Fibroblast of skin of back (primary cell): ENCODE measurements at places on chromosomes 4 and X.
A peak's percentile ranks its signal among the peaks of the same experiment; 100 is the strongest.

DNA sequence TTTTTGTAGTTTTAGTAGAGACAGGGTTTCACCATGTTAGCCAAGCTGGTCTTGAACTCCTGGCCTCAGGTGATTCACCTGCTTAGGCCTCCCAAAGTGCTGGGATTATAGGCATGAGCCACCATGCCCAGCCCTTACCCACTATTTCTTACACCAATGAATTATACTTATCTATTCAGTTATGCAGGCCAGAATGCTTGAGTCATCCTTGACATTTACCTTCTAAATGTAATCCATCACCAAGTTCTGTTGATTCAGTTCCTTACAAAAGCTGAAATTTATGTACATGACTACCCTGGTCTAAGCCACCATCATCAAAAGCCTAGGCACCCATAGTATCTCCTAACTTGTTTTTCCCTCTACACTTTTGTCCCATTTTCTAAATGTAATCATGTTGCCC, 585.7 kb downstream of the IL15 start:
- no peak for DNase-seq

GRCh38 chr4:140363558-140363957, 9.9 kb upstream of the SCOC start:
- DNase-seq: no peak

GRCh38 chr4:119671205-119671604, 42.6 kb upstream of the PDE5A start:
- no peak for DNase-seq

DNA sequence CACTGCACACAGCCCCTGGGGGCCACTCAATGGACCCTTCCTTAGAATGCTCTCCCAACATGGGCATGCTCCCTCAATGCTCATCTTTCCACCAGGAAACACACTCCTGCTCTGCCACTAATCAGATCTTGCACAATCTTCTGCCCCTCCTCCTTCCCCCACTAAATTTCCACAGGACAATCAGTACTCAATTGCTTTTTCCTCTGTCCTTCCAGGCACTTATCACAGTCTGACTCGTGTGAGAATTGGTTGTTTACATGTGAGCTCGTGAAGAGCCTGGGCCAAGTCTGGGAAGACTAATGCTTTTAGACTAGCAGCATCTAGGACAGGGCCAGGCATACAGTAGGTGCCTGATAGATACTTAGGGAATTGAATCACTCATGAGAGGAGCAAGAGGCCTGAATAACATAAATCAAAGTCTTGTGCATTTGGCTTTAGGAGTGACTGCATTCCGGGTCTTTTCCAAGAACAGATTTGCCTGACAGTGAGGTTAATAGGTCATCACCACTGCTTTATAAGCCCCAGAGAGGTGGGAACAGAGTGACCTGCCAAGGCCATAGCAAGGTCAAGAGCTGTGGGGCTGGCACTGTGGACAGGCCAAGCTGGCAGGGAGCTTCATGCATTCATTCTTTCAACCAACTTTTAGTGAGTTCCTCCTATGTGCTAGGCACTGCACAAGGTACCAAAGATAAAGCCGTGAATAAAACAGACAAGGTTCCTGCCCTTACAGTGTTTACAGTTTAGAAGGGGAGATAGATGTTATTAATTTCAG, 55.0 kb downstream of the PRPS1 start:
- no peak for DNase-seq

GRCh38 chr4:9983211-9983610, 38.1 kb downstream of the SLC2A9 start:
- no peak for DNase-seq

GRCh38 chrX:7263961-7264360, 116.0 kb upstream of the PUDP start:
- peak; percentile 18 for DNase-seq

GRCh38 chr4:122952028-122952427, 29.6 kb upstream of the NUDT6 start:
- DNase-seq: no peak

GRCh38 chr4:168707205-168707604, 210.4 kb downstream of the PALLD start:
- no peak for DNase-seq

DNA sequence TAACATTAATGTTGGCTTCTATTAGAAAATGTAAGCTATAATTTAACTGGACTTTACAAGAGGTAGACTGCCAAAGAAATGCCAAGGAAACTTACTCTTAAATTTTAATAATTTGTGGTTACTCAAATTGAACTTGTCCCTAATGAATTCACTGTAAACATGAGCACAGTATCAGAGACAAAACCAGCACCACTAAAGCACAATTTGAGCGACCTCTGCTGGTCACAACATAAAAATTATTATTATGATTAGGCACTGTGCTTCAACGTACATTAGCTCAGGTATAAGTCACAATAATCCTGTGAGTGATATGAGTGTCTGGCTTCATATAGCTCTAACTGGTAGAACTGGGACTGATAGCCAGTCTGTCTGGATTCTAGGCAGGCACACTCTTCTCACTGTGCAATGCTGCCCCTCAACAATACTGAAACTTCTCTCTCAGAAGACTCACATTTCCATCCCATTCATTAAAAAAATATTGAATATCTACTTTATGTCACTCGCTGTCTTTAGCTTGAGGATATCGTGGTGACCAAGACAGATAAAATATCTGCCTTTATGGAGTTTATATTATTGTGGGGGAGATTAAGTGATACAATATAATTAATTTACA, 8.0 kb downstream of the NUDT6 start:
- peak; percentile 54 for DNase-seq

GRCh38 chr4:169096221-169096620, 86.2 kb upstream of the CBR4 start:
- DNase-seq: no peak

GRCh38 chr4:1337376-1337831, 9.6 kb upstream of the UVSSA start:
- peak; percentile 68 for DNase-seq

DNA sequence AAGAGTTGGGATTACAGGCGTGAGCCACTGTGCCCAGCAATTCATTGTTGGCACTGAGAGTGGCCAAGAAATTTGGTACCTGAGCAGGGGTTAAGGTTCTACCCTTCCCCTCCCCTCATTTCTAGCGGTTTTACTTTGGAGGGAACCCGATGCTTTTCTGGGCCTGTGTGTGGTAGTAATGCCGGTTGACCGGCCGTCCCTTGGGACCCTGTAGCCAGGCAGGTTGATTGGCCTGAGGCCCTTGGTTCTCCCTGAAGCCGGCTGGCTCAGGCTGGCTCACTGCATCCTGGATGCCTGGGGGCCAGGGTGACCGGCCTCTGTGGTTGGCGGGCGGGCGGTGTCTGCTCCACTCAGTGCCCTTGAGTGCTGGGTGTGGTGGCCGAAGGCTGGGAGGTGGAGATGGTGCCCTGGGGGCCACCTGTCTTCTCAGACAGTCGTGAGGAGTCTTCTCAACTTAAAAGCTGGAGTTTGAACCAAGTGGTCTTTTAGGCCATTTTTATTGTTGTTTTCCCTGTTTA, 45.6 kb downstream of the RGS12 start:
- DNase-seq: no peak

DNA sequence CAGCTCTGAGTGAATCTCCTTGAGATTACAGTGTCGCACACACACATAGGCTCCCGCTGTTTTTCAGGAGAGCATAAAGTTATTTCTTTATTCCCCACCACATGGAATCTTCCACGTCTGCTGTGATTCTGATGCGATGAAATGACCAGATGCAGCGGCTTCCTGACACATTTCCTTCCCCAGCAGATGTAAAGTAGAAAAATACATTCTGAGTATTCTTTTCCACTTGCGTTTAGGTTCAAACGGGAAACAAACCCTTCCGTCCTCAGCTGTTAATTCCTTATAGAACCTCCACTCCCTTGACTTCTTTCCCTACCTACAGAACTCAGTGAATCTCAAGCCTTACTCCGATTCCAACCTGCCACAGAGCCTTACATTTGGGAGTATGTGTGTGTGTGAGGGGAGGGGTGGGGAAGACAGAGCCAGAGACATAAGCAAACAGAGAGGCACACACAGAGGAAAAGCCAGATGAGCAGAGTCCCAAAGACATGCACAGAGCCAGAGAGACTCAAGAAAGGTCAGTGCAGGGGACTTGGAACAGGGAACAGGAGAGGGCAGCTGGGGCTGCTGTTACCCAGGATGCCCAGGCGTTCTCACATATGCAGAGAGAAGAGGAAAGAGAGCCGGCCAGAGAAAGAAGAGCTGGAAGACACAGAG, 47.3 kb downstream of the SETD7 start:
- DNase-seq: no peak

DNA sequence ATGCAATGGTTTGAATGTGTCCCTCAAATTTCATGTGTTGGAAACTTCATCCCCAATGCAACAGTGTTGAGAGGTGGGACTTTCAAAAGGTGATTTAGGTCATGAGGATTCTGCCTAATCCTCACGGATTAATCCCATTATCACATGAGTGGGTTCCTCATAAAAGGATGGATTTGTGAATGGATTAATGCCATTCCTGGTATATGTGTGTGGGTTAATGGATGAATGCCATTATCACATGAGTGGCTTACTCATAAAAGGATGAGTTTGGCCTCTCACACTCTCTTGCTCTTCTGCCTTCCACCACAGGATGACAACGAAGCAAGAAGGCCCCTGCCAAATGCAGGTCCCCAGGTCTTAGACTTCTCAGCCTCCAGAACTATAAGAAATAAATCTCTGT, 30.5 kb upstream of the NEUROG2 start:
- DNase-seq: no peak

DNA sequence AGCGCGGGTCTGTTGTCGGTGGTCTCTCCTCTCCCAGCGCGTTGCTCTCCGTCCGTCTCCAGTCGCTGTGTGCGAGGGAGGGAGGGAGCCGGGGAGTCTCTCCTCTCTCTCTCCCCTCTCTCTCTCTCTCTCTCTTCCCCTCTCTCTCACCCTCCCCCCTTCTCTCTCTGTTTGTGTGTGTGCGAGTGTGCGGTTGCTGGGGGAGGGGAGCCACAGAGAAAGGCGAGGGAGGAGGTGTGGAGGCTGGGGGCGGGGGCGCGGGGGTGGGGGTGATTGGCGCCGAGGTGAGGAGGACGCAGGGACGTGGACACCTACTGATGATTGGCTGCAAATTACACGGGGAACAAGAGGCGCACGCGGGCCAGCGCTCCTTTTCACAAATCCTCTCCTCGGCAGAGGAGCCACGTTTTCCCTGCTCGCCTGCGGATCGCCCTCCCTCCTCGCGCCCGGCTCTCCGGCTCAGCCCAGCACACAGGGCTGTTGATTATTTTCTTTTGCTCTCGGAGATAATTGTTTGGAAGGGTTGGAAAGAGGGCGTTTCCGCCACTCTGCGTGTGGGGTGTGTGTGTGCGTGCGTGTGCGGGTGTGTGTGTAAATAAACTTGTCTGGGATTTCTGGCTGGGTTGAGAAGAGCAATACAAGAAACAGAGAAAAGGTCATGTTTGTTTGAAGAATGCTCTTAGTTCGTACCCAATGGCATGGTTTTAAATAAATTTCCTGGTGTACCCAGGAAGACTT, at the start of gene CXXC4:
TSS of gene CXXC4 (minus strand) at position 73 of the 738 bp plus-strand sequence. CDS start 3,092 bp downstream, outside the sequence.
- DNase-seq: peak; percentile 24

- peak; percentile 44 for DNase-seq
Measured at GRCh38 chr4:80202741-80203553, 5.6 kb downstream of the PRDM8 start.

DNA sequence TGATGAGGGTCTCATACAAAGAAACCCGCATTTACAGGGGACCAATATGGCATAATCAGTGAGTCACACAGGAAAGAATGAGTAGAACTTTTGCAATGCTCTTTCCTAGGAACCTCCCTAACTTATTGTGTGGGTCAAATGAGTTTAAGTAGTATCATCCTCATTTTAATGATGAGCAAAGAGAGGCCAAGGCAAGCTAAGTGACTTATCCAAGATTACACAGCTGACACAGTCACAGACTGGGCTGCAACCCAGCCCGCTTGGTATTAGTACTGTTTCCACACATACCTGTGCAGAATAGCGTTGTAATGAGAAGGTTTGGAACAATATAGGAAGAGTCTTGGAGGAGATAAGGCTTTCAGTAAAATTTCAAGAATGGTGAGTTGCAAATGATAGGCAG, 91.0 kb upstream of the PPP1R2C start:
- no peak for DNase-seq

DNA sequence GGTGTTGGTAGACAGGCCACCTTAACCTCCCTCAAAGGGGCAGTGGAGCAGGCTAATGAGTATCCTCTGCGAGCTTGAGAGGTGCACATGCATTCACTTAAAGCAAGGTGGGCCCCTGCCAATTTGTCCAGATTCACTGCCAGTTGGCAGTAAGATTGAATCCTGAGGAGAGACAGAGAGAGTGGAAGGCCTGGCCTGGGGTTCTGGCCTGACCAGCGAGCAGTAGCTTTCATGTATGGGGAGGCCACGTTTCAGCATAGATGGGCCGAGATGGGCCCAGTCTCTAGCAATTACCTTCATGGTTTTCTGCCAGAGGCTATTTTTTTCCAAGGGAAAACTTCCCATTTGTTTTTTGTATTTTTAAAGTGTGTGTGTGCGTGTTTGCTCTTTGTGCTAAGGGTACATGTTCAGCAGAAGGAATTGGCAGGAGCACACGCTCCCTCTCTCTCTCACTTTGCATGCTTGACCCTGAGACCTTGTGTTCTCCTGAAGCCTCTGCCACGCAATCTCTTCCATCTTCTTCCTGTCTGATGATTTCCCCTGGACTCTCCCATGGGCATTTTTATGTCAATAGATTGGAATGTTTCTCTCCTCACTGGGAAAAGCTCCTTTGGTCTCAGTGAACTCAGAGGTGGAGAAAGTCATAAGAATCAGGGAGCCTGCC, 215.8 kb upstream of the SFRP2 start:
- DNase-seq: peak; percentile 77

DNA sequence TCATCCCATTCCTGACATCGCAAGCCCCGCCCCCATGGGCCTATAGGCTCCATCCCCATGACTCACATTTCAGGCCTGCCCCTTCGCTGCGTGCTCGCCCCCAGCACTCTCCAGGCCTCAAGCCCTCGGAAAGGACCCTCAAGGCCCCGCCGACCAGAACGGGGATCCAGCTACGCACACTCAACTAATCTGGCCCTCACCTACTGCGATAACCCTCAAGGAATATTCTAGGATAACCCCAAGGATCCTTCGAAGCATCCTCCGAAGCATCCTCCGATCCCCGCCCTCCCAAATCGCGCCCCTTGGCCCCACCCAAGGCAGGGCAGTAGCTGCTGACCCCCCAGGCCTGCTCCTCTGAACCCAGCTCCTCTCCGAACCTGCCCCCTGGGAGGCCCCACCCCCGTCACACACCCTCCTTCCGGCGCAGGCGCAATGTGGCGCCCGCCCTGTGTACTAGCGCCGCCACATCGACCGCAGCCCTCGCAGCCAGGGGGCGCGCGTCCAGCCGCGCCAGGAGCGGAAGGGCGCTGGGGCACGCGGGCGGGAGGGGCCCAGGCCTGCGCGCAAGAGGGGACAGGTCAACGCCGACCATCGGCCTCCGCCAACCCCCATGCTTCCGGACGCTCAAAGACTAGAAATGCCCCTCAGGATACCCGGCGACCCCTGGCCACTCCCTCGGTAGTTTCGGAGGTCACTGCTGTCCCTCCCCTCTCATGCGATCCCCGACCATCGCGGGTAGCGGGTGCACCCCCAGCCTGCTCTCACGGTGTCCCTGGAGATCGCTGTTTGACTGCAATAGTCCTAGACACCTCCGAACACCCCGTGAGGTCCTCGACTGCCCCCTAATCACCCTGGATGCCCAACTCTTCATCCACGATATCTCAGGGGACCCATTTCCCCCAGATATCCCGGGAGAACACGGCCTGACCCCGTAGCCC, 6.4 kb upstream of the MAGIX start:
- peak; percentile 93 for DNase-seq
